Left lobe of liver (tissue), 2 donors: ENCODE measurements at places on chromosomes 5 and 9.

DNA sequence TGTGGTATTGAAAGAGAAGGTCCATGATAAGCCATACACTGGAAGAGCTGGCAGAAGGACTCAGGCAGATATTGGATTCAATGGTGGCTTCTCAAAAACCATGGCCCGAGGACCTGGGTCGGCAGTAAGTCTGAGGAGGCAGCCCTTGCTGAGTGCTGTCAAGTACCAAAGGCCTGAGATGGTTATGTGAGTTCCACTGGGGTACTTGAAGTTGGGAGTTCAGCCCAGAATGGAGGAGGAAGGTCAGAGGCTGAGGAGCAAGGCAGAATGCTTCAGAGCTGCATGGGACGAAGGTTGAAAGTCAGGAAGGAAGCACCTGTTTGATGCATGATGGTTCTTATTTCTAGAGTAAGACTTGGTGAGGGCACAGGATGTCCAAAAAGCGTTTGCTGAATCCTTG is 194.9 kb downstream of the DIRAS2 start:
- no peak for DNase-seq

GRCh38 chr5:72372331-72372730 is 52.2 kb downstream of the PTCD2 start:
- no peak for DNase-seq

- DNase-seq, result no peak
These were observed 139.4 kb upstream of the PPP1R26 start for GRCh38 chr9:135340143-135340655.

DNA sequence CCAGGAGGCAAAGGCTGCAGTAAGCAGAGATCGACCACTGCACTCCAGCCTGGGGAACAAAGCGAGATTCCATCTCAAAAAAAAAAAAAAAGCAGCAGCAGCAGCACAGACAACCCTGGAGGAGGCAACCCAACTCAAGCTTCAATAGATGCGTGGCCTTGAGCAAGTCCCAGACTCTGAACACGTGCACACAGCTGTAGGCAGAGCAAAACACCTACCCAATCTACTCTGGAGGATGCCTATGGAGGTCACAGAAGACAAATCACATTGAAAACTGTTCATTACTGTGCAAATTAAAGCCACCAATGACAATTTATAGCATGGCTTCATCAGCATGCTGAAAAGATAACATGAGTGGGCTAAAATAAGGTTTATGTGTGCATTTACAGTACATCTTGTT is 7.2 kb downstream of the TLE1 start:
- no peak for DNase-seq

- no peak for DNase-seq
These were observed 104.6 kb downstream of the DMRT2 start for GRCh38 chr9:1154739-1155138.

DNA sequence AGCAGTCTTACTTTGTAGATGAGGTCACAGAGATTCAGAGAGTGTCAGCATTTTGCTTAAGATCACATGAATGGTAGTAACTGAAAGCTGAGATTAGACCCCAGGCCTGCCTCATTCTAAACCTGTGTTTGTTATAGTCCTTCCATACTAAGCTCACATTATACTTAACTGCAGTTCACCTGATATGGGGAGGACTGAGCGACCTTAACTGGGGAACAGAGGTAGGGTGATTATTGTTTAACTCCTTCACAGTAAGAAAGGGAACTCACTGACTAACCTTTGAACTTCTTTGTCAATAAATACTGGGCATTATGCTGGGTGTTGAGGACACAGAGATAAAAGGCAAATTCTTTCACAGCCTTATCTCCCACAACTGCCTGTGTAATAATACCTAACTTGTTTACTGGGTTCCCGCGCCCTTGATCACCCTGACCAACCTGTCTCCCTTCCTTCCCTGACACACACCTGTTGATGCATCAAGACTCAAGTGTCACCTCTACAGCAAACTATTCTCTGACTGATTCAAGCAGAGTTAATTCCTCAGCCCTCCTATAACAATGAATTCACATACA is 27.2 kb downstream of the DEPDC1B start:
- no peak for DNase-seq

DNA sequence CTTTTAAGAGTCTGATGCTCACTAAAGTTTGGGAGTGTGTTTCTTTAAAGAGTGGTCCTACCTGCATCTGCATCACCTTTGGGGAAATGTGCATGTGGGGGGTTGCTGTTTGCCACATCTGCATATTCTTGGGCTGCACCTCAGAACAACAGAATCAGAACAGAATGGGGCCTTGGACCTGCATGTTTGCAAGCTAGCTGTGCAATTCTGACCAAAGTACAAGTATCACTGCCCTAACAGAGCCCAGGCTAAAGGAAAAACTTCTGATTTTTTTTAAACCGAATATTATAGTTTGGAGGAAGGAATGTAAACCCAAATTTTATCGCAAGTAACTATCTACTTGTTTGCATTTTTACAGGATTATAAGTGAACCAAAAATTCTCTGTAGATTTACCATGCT is 34.2 kb upstream of the PRLR start:
- no peak for DNase-seq

GRCh38 chr5:53478411-53479044 is 1.9 kb upstream of the FST start:
- DNase-seq, result peak; percentile 58

GRCh38 chr5:116068028-116068632 is 16.7 kb upstream of the COMMD10 start:
- DNase-seq, result no peak

GRCh38 chr9:114994768-114995167 is 64.4 kb upstream of the TNFSF8 start:
- no peak for DNase-seq

DNA sequence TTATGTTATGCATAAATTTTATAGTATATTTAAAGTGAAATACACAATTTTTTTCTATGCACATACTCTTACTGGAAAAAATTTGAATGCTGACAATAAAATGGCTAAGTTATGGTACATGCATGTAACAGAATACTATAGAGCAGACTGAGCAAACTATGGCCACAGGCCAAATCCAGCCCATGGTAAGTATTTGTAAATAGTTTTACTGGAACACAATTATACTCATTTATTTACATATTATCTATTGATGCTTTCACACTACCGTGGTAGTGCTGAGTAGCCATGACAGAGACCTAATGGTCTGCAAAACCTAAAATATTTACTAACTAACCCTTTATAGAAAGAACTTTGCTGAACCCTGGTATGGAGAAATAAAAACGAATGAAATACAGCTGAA is 45.7 kb downstream of the TEX10 start:
- DNase-seq, result no peak

DNA sequence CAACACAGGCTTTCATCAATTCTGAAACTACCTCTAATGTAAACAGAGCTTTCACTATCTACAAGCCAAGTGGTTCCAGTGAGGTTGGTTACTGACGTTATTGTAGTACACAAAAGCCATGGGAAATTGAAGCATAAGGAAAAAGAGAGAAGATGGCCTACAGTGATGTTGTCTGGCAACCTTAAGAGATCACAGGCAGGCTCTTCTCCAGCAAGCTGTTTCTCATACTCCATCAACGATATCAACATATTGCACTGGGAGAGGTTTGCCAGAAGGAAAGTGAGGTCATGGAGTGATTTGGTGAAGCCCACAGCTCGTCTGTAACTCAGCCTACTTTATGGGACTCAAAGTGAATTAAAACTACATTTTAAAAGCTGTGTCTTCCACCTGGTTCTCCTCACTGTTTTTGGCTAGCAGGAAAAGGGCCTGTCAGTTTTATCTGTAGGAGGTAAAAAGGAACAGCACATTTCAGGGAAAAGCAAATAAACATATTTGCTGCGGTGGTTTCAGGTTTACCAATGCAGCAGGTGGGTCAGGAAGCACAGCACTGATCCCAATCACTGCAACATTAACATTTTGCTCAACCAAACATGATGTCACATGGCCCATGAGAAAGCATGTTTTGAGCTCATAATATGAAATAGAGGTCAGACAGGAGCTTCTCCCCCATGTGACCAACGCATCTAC is 72.9 kb downstream of the ARSB start:
- DNase-seq, result no peak

DNA sequence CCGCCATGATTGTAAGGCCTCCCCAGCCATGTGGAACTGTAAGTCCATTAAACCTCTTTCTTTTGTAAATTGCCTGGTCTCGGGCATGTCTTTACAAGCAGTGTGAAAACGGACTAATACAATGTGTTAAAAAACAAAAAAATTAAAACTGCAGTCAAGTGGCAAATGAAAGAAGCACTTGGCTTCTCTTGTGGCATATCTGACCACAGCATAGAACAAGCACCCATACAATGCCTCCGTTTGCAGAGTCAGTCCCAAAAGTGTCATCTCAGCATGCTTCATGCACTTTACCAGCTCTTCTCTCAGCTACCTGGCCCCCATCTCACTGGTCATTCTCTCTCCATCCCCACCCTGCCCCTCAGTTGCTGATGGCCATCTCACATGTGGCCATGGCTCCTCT is 51.1 kb upstream of the DAPK1 start:
- no peak for DNase-seq

GRCh38 chr9:96486386-96487028 is 36.5 kb downstream of the HABP4 start:
- DNase-seq, result peak; percentile 85

DNA sequence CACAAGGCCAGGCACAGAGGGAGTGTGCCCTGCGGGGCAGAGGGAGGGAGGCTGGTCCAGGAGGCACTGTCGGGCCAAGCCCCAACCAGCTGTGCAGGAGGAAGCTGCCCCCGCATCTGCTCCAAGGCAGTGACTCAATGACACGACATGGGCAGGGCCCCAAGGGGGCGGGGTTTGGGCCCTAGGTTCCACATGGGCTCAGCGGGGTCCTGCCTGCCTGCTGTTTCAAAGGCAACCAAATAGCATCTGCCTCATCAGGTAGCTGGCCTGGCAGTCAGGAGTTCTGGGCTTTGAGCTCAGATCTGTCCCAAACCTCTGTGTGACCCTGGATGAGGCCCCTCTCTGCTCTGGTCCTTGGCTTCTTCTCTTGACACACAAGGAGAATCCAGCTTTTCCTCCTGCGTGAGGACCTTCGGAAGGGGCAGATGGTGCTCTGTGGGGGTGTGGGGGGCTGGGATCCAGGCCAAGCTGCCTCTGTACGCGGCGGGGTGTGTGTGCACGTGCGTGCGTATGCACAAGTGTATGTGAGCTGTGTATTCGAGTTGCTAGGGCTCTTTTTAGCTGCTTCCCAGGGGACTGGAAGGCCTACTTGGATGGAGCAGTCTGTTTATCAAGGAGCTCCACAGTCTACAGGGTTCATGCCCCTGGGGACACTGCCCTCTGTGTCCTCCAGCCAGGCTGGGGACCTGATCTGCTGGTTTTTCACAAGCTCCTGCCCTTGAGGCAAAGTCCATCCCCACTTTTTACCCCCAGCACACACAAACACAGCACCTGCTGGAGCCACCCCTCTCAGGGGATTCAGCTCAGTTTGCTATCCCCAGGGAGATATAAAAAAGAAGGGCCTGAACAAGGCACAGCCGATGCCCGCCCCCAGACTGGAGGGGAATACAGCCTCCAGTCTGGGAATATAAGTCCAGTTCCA is 138.9 kb downstream of the RGS3 start:
- DNase-seq, result peak; percentile 87

DNA sequence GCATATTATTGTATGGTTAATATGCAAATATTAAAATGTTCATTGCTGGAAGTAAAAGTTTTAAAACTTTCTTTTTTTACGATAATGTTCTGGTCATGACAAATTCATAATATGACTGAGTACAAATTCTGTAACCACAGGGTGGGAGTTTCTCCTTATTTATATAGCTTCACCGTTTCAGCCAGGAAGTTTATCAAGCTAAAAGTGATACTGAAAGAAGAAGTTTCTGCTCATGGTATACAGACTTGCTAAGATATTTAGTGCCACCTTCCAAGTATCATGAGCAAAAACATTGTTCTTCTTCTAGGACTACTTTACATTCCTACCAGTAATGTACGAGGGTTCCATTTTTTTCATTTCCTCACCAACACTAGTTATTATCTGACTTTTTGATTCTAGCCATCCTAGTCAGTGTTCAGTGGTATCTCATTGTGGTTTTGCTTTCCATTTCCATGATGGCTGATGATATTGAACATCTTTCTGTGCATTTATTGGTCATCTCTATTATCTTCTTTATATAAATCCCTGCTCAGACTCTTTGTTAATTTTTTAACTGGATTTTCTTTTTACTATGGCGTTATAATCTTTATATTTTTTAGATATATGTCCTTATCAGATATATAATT is 94.2 kb upstream of the PRRC1 start:
- no peak for DNase-seq

DNA sequence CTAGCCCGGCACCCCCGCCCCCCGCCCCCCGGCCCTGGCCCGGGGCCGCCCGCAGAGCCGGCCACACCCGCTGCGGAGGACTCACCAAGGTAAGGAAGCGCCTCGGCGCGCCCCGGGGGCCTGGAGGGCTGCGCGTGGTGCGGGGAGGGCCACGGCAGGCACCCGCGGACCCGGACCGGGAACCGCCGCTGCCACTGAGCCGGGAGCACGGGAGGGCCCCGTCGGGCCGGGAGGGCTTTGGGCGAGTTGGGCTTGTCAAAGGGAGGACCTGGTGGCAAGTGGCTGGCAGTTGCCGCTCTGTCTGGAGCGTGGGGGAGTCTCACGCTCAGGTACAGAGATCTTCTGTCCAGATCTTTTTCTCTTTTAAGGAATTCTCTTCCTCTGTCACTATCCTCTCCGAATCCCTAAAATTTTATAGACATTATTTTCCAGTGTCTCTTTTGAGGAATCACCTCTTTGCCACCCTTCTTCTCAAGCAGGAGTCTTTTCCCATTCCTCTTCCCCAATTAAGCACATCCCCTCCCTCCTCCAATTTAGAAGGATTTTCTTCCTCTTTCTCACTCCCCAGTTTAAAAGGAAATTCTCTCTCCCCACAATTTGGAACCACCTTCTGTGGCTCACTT is 11.3 kb upstream of the LHX2 start:
- no peak for DNase-seq

- no peak for DNase-seq
These were observed 100.9 kb upstream of the APC start for GRCh38 chr5:112636751-112637150.

DNA sequence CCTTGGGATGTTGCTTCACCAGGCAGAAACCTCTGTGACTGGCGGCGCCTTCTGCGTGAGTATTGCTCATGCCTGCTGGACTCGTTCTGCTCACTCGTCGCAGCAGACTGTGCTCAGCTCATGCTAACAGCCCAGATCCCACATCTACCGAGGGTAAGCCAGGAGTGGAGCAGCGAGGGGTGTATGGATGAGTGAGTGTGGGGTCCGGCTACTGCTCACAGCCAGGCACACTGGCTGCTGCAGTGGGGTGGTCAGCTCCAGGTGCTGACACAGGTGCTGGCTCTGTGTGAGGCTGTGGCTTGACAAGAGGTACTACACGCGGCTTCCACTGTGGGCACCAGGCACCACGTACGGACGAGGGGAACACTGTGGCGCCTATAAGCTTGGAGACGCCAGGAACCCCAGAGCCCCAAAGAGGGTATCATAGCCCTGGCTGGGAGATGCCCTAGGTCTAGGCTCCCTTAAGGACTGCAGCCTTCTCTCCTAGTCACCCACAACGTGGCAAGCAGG is 47.7 kb upstream of the CDH12 start:
- no peak for DNase-seq
